ENCODE measurements at places on chromosomes 5 and 9. TPM values are rescaled to one million over a fixed set of nuclear protein-coding genes. Genes with fewer than 3 reads are reported as not detected.
A peak's percentile ranks its signal among the peaks of the same experiment; 100 is the strongest.

- DNase-seq: peak; percentile 33
These were observed 69.0 kb upstream of the GLRX start for GRCh38 chr5:95891499-95891898.

- DNase-seq: no peak
These were observed 43.0 kb downstream of the NUDT12 start for GRCh38 chr5:103519550-103519949.

Gene LRRTM2
- 0.07 TPM for total RNA-seq

Gene PCDHA2
- total RNA-seq: not detected

Gene MZB1
- 29.1 TPM for total RNA-seq

Gene UHRF2
- total RNA-seq: 61.9 TPM

DNA sequence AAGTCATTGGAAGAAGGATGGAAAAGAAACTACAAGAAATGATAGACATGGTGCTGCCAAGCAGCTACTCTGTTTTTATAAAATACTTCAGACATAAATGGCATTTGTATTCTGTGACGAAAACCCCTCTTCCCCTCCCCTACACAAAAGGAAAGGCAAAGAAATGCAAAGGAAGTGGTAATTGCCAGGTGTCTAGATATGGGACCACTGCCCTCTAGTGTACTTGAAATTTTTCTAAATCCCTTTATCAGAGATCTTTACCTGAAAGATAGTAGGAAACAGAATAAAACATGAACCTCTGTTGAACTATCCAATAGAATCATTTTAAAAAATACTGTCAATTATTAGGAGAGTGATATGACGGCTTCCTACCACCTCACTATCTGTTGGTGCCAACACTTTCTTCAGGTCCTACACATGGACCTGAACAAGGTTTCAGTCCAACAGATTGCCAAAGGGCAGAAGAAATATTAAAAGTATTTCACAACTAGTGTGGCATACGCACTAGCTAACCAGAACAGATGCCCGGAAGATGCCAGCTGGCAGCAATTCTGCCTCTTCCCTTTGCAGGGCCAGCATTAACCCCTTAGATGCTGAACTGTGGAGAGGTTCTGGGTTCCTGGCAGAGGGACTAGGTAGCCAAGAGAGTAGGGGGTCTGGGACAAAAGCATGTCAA lies 104.1 kb downstream of the TSSK1B start:
- DNase-seq: peak; percentile 74
